Hematopoietic multipotent progenitor cell treated with erythropoietin and hydrocortisone succinate and interleukin-3 and kit ligand, for 6 days (in vitro differentiated cells): ENCODE measurements at places on chromosomes 5 and 9.
A peak's percentile ranks its signal among the peaks of the same experiment; 100 is the strongest.

DNA sequence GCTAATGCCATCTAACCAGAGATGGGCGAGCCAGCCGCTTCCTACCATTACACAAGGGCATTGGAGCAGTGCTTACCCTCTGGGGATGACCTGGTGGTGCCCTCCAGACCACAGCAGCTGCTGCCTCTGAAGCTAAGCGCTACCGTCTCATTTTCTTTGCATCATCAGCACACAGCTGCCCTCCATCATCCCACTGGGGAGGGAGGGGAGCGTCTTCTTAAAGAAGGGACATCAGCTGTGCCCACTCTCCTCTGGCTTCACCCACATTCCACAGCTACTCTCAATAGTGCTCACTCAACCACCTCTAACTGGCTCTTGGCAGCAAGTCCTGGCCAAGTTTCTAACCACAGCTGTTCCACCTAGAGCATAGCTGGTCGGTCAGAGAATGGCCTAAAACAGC, 503.4 kb downstream of the NFIB start:
- DNase-seq: no peak

DNA sequence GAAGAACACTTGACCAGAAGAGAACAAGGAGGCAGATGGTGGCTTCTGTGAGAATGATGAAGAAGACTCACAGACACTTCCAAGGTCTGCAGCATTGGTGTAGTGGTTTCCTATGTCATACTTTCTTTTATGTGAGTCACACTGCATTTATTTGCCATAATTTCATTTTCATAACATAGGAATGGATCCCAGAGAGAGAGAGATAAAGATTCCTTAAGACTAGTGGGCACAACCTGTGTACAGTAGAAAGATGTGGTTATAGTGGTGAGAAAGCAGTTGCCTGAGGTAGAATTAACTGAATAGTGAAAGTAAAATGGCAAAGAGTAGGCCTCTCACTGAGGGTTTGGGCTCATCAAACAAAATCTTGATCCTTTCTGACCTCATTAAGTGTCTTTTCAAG, 7.6 kb upstream of the CCDC152 start:
- no peak for DNase-seq

GRCh38 chr5:40165789-40166728, 513.7 kb upstream of the PTGER4 start:
- no peak for DNase-seq

- DNase-seq: no peak
These were observed 25.4 kb downstream of the ZNF300 start for GRCh38 chr5:150879358-150879757.

DNA sequence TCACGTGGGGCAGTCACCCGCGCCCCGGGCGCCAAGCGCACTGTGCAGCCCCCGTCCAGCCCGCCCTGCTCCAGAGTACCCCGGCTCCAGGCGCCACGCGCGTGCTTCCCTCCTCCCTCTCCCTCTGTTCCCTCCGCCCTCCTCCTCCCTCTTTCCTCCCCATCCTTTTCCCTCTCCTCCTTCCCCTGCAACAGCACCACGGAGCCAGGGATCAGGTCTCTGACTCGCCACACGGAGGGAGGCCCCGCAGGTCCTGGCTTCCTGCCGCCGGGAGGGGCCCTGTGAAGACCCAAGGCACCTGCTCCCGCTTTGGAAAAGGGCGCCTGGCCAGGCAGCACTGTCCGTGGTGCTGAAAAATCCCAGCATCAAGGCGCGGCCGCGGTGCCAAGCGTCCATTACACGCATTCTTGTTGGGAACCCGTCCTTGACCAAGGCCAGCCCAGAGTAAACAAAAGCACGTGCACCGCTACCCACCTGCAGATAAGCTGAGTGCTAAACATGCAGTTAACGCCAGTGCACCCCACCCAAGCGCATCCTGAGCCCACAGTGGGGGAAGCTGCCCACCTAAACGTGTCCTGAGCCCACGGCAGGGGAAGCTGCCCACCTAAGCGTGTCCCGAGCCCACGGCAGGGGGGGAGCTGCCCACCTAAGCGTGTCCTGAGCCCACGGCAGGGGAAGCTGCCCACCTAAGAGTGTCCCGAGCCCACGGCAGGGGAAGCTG, 21.7 kb downstream of the SLC6A18 start:
- peak; percentile 72 for DNase-seq

GRCh38 chr9:122168356-122168755, 8.6 kb downstream of the MORN5 start:
- DNase-seq: no peak

GRCh38 chr5:129177451-129177850, 82.9 kb downstream of the ISOC1 start:
- DNase-seq: no peak
